ENCODE measurements at places on chromosomes 16 and 17. TPM values are rescaled to one million over a fixed set of nuclear protein-coding genes. Genes with fewer than 3 reads are reported as not detected.

Gene RNF213
- 83.0 TPM for total RNA-seq

Gene TMC5
- 6.1 TPM for total RNA-seq

Gene ROGDI
- 13.9 TPM for total RNA-seq

Gene TSPAN10
- total RNA-seq = 5.0 TPM

Gene SOX9
- total RNA-seq = 13.7 TPM

Gene HOXB1
- total RNA-seq = not detected

Gene SNAI3
- not detected for total RNA-seq

Gene CES1
- total RNA-seq = 33.1 TPM

Gene CHRNE
- 0.06 TPM for total RNA-seq

Gene PDIA2
- 0.23 TPM for total RNA-seq

Gene NDUFAB1
- 184 TPM for total RNA-seq

Measured in A549 treated with CpdA at 1 μM for 4 hours (cell line).